Activated naive CD8-positive, alpha-beta T cell treated with anti-CD3 and anti-CD28 coated beads, Interleukin-2, amount 50 U/mL, for 16 hours (primary cell): ENCODE measurements at places on chromosomes 3 and 15.

DNA sequence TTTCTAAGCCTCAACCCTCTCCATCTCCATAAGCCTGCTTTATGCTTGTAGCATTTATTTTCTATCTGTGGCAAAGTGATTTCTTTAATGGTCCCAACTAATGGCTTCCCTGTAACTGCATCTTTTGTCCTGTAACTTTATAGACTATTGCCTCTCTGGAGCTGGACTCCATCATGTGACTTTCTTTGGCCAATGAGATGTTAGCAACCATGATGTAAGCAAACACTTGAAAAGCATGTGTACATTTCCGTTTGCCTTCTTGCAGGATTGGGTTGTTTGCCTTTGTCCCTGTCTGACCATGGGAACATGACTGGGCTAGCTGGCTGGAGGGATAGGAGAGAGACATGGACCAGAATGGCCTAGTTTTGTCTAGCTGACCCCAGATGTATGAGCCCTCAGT, 106.0 kb upstream of the LRIG1 start:
- DNase-seq, result no peak

DNA sequence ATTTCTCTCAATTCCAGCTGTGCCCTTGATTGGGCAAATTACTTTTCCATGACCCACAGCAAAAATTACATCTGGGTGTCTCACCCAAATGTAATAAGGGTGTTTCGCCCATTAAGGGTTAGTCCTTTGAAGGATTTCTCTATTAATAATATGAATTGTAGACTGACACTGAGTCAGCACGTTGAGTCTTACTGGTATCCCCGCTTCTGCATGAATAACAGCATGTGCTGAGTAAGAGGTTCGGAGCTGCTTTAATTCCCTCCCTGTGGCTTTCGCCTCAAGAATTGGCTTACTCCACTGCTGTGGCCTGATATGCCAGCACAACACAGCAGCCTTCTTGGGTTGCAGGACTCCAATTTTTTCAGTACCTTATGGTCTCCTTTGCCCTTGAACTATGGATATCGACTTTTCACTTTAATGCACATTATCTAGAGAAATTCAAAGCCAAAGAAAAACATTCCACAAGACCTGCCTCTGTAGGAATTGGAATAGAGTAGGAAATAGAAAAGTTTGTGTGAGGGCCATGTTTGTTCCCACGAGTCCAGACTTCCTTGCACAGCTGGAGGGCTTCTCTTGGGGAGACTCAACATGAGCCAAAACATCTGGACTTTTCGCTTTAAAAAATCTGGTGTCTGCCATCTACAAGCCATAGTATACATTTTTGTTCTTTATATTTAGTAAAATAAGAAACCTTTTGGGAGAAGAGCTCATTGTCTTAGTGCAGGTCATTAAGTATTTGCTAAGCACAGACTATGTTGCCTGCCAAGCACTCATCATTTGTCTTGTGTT, 20.7 kb upstream of the ERC2 start:
- no peak for DNase-seq

GRCh38 chr3:81300324-81300927, 461.0 kb downstream of the GBE1 start:
- no peak for DNase-seq

GRCh38 chr15:25718597-25718996, 144.5 kb downstream of the ATP10A start:
- no peak for DNase-seq

DNA sequence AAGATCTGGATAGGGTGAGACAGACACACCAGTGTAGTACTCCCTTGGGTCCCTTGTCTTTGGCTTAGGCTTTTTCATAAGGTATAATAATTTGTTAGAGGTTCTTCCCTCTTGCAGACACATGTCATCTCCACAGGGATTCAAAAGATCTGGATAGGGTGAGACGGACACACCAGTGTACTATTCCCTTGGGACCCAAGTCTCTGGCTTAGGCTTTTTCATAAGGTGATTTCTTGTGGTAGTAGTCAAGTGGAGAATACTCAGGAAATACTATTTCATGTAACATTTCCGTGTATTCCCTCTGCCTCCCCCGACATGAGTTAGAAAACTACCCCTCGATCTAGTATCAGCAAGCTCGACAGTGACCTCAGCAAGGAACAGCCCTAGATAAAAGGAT, 954 bp upstream of the MAPKBP1 start:
- no peak for DNase-seq

GRCh38 chr3:160159806-160160205, 65.4 kb upstream of the C3orf80 start:
- DNase-seq, result no peak
